ENCODE measurements at places on chromosomes 2 and 18. TPM values are rescaled to one million over a fixed set of nuclear protein-coding genes. Genes with fewer than 3 reads are reported as not detected.

The LBX2 gene
- 0.63 TPM for total RNA-seq

The AQP12B gene
- not detected for total RNA-seq

GRCh38 chr2:107542314-107542740, 284.4 kb upstream of the RGPD4 start:
- DNase-seq: no peak

GRCh38 chr2:145416640-145417039, 896.7 kb upstream of the ZEB2 start:
- no peak for DNase-seq

GRCh38 chr2:229419158-229419557, 148.1 kb upstream of the PID1 start:
- DNase-seq: peak; percentile 89

- no peak for DNase-seq
These were observed 87.2 kb upstream of the ZEB2 start for GRCh38 chr2:144607099-144607498.

- peak; percentile 35 for DNase-seq
These were observed at the start of gene TLX2 for GRCh38 chr2:74514368-74515270. TSS of gene TLX2 (plus strand) at chr2:74514450. CDS start at chr2:74514807, 357 bp downstream.

- no peak for DNase-seq
These were observed 150.7 kb downstream of the CCDC102B start for GRCh38 chr18:68948622-68949021.

DNA sequence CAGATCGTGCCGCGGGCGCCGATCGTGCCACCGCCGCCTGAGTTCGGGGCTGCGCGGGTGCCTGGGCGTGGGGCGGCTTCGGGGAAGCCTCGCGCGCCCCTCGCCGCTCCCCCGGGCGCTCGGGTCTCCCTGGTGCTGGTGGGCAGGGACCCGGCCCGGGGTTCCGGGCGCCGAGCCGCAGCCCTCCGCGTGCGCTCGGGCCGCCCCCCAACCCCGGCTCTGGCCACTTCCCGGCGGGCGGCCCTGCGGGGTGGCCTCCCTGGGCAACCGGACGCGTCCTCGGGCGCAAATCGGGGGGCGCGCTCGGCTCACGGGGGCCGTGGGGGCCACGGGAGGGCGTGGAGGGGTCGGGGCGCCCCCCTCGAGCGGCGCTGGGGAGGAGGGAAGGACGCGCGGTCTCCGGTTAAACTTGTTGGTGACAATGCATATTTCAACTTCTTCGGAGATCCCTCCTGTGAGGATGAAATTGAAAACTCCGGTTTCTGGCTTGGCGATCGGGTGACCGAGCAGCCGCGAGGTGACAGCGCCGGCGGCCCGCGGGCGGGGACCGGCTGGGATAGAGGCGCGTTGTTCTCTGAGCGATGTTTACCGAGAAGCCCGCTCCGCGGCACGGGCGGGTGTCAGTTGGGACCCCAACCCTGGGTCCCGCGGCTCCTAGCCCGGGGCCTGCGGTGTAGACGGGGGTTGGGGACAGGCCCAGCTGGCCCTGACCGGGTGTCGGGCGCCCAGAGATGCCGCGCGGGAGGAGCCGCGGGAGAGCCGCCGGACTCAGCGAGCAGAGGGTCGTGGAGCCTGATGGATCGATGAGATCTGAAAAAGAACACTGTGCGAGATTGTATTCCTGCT, 676 bp downstream of the SH3BP4 start:
- peak; percentile 52 for DNase-seq

DNA sequence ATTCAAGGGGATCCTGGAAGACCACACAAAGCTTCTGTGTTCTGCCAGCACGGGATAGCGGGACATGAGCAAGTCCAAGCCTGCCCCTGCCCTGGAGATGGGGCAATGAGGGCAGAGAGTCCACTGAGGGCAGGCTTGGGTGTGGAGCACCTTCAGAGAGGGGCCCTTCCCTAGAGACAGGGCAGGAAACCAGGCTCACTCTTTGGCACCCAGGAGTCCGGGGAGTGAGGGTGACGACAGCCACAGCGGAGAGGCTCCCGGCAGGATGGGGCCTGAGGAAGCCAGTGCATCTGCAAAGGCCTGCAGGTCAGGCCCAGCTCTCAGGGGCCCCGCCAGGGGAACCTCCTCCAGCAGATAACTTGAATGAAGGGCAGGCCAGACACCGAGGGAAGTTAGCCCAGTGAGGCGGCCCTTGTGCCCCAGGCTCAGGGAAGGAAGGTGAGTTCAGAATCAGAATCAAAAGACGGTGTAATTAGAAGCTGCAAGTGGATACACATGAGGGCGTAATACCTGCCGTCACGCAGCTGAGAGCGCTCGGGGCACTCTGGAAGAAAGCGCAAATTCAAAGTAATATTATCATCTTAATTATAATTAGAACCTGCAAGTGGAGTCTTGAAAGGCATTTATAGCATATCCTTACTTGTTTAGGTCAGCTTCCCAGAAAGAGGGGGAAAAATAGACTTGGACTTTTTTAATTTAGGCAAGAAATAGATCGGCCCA, 142.6 kb upstream of the LGALSL start:
- DNase-seq: no peak

DNA sequence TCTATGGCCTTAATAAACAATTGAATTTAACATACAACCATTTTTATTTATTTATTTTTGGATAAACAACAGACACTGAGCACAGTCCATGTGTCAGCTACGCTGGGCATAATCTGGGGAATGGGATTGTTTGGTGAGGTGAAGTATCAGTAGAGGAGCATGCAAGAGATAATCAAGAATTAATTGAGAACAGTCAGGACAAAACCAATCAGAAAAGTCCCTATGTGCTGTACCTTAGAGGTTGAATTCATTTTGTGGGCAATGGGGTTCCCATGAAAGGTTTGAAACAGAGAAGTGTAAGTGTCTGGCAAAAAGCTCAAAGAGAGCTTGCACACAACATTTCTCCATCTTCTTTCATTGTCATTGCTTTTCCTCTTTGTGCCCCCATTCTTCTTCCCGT, 198.2 kb downstream of the RNF144A start:
- DNase-seq: no peak

- DNase-seq: peak; percentile 54
These were observed 1.8 kb downstream of the RFTN2 start for GRCh38 chr2:197673606-197674005.

DNA sequence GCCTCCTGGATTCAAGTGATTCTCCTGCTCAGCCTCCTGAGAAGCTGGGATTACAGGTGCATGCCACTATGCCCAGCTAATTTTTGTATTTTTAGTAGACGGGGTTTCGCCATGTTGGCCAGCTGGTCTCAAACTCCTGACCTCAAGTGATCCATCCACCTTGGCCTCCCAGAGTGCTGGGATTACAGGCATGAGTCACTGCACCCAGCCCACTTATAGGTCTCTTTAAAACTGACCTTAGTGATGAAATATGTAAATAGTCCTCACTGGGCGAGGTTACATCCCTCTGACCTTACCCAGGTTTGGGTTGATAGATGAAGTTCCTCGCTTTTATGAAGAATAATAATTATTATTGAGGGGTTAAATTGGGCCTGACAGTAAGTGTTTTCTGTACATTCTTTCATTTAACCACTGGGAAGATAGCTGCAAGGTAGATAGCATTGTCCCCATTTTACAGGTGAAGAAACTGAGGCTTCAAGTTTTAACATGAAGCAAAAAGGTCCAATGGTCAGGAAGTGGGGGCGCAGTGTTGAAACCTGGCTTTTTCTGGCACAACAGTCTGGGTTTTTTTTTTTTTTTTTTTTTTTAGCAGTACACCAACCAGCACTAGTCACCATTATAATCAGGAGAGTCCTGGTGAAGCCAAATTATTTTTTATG, 174.8 kb upstream of the EPAS1 start:
- DNase-seq: no peak

The SCYGR4 gene
- not detected for total RNA-seq

- DNase-seq: peak; percentile 71
These were observed 19.4 kb upstream of the CYP1B1 start for GRCh38 chr2:38095079-38095995.

DNA sequence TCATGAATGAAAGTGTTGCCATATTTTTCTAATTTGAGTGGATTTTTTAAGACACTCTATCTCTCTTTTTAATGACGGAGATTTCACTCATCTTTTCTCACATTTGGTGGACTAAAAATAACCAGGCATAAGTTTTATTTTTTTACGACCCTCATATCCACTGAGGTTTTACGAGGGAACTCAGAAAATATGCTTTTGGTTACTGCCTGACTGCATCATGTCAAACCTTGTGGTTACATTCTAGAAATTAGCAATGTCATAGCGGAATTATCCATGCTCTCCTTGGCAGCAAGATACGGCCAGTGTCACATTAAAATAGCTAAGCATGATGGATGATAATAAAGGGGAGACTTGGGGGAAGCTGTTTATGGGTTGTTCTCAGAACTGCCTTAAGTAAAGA, 428.6 kb upstream of the FSHR start:
- DNase-seq: no peak

DNA sequence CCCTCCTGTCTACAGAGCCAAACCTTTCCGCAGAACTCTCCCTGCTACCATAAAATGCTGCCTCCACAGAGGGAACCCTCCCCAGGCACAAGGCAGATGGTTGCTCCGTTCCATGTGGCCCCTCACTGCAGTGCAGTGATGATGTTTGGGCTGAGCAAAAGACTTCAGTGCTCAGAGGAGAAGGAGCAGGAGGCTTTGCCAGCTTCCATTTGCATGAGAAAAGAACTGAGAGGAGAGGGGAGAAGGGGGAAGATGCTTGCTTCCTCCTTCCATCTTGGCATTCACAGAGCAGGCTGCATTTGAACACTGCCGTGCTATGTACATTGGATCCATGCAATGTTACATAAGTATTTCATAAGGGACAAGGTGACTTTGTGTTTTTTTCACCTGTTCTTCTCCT, 46.6 kb upstream of the TMEM200C start:
- DNase-seq: no peak

GRCh38 chr2:216927163-216927562, 67.3 kb upstream of the TNP1 start:
- DNase-seq: no peak

- no peak for DNase-seq
These were observed 497.2 kb upstream of the SYT4 start for GRCh38 chr18:43774497-43774896.

- no peak for DNase-seq
These were observed 15.5 kb upstream of the DUSP19 start for GRCh38 chr2:183063083-183063482.

The CXCR1 gene
- 6.4 TPM for total RNA-seq

DNA sequence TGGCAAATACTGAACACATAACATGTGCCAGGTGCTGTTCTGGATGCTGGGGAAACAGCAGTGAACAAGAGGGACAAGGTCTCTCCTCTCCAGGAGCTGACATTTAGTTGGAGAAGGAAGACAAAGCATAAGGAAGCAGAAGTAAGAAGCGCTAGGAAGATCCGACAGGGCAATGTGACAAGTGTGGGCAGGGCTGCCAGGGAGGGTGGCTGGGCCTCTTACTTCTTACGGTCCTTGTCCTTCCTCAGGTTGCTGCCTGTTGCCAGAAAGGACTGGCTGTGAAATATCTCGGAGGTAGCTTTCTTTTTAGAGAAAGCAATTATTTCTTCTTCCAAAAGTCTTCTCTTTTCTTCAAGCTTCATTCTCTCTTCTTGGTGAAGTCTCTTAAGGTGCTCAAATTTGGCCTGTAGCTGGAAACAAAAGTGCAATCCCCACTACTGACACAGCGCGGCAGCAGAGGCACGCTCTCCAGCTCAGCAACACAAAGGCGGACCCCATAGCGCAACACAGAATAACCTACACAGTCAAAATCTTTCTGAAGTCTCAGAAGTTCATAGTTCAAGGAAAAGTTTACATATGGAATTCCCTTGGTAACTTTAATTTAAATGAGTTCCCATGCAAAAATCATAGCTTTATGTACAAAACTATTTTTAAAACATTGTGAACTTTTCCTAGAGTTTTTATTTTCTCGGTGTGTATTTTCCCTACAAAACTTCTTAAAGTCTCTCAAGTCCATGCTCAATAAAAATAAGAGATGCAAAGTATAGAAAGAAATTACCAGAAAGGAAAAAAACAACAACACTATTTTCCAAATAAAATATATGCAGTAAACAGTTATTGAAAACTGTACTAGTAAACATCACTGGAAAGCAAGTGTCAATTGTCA, 67.7 kb downstream of the SEPTIN10 start:
- peak; percentile 83 for DNase-seq

GRCh38 chr2:176398243-176399073, 129.2 kb downstream of the MTX2 start:
- DNase-seq: no peak

GRCh38 chr2:230043461-230043860, 25.3 kb downstream of the SLC16A14 start:
- DNase-seq: no peak

- peak; percentile 66 for DNase-seq
These were observed 92.6 kb downstream of the VAPA start for GRCh38 chr18:10006311-10006893.

DNA sequence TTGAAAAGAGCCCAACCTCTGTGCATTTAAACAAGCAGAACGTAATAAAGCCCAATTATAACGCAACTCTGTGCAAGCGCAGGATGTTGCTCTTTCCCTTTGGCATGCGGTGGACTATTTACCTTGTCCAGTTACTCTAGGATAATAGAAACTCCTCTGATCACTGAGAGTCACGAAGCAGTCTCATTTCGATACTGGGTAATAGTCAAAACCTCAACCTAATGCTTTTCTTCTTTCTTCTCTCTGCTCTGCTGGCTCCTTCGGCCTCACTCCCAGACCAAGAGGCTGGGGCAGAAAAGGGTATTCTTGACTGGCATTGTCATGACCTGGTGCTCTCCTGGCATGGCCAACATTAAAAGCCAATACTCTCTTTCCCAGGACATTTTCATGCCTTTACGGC, 89.7 kb upstream of the GCFC2 start:
- DNase-seq: no peak

The GPR155 gene
- total RNA-seq: 3.3 TPM

DNA sequence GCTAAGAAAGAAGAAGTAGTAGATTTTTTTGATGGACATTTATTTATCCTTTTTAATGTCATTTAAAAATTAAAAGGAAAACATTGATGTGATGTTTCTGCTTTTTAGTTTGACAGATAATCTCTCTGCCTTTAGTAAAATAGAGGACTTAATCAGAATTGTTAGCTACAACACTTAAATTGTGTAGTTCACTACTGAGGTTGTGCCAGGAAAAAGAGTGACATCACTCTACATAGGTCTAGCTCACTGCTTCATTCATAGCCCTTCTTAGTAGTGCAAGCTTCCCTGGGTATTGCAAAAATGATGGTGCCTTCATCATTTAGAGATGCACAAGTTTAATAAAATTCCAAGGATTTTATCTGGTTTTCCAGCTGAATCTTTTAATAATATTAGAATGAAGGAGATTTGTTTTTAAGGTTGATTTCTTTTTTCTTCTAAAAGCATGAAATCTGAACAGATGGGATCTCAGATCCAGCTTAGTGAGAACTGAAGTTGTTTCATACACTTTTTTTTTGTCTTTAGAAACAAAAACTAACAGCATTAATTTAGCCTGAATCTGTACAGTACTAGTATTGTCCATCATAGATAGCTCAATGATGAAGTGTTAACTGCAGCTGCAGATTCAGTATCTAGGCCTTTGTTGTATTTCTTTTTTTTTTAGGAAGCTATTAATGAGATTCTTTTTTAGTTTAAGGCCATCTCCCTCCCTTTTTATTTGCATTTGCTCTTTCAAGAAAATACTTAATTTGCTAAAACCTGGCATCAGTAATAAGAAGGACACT, 20.6 kb upstream of the TMEFF2 start:
- no peak for DNase-seq

GRCh38 chr2:241898463-241899270, 29.1 kb downstream of the RTP5 start:
- no peak for DNase-seq

The MC5R gene
- total RNA-seq: not detected

- no peak for DNase-seq
These were observed 912.5 kb upstream of the CRIM1 start for GRCh38 chr2:35443087-35443486.

GRCh38 chr18:62450175-62450545, 72.7 kb upstream of the ZCCHC2 start:
- DNase-seq: no peak

The BMP10 gene
- total RNA-seq: not detected

Measured in lung (tissue), 17 donors.